Peyer's patch (tissue), 4 donors: ENCODE measurements at places on chromosomes 12 and 14.
A peak's percentile ranks its signal among the peaks of the same experiment; 100 is the strongest.

DNA sequence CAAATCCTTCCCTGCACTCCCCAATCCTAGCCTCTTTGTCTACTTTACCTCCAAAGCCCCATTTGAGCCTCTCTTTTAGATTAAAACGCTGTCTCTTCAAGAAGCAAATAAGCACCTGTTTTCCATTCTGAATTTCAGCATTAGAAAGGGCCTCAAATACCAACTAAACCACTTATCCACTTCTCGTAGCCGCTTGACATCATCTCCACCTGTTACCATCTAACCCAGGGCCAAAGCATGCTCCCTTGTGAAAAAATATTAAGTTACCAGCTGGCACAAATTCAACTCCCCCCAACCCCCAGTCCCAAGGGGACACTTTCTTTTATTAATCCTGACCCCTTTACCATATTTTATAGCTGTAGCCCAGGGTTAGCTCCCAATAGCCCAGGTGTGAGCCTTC, 43.1 kb downstream of the GPHB5 start:
- H3K4me3 ChIP-seq: no peak overlapping the region
- H3K27me3 ChIP-seq: no peaks in the 10 kb centered on the region
- no peaks in the 10 kb centered on the region for H3K36me3 ChIP-seq
- no peaks in the 10 kb centered on the region for H3K4me1 ChIP-seq

GRCh38 chr14:61150851-61151250, 130.3 kb downstream of the TMEM30B start:
- H3K4me1 ChIP-seq: no peaks in the 10 kb centered on the region
- no peak overlapping the region for H3K27ac ChIP-seq
- H3K36me3 ChIP-seq: no peaks in the 10 kb centered on the region
- no peaks in the 10 kb centered on the region for H3K27me3 ChIP-seq

DNA sequence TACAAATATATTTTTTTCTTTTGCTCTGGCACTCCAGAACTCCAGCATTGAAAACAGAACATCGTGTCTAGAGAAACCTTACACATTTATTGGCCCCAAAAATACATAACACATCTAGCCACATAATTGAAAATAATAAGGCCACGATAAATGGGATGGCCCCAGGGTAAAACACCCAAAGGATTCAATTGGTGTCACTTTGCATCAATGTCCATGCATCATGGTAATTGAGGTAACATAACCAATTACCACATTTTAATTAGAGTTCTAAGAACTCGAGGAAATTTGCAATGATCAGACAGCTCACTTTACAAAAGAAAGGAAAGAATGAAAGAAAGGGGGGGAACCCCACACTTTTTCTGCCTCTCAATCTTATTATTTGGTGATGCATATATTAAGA, 151.8 kb upstream of the NPAS3 start:
- H3K4me1 ChIP-seq: no peaks in the 10 kb centered on the region
- no peaks in the 10 kb centered on the region for H3K27me3 ChIP-seq
- no peaks in the 10 kb centered on the region for H3K36me3 ChIP-seq
- no peak overlapping the region for H3K27ac ChIP-seq

- H3K4me3 ChIP-seq: no peak overlapping the region
- no peaks in the 10 kb centered on the region for H3K4me1 ChIP-seq
- no peaks in the 10 kb centered on the region for H3K27me3 ChIP-seq
- no peaks in the 10 kb centered on the region for H3K36me3 ChIP-seq
- peak; percentile 51 for DNase-seq
Observed at GRCh38 chr12:553216-554000, 93.7 kb downstream of the B4GALNT3 start.

DNA sequence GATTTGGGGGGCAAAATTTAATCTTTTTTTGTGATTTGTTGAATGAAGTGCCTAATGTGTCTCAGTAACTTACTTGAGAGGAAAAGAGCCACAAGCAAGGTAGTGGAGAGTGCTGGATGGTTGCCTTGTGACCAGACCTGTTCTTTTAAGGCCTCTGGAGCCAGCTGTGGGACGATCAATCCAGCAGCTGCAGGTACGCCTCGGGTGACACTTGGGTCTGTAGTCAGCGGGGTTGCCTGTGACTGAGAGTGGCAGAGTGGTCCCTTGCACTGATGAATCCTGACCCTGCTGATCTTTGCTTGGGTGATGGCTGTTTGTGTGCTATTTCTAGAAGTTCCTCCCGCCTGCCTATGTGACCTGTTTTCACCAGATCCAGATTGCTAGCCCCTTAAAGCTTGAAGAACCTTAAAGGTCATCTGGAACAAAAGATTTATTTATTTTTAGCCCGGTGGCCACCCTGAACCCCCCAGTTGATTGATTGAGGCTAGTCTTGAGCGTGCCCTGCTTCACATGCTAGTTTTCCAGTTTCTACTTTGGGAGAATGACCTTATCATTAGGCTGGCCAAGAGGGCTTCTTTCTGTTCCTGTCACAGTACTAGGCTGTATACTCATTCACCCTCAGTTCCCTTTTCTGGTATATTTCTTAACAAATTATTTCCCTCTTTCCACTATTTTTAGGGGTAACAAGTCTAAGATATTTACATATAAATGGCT, 23.2 kb downstream of the PRKCH start:
- no peaks in the 10 kb centered on the region for H3K36me3 ChIP-seq
- peak overlapping the region; percentile 32 for H3K27ac ChIP-seq
- no peaks in the 10 kb centered on the region for H3K4me1 ChIP-seq
- DNase-seq: no peak

DNA sequence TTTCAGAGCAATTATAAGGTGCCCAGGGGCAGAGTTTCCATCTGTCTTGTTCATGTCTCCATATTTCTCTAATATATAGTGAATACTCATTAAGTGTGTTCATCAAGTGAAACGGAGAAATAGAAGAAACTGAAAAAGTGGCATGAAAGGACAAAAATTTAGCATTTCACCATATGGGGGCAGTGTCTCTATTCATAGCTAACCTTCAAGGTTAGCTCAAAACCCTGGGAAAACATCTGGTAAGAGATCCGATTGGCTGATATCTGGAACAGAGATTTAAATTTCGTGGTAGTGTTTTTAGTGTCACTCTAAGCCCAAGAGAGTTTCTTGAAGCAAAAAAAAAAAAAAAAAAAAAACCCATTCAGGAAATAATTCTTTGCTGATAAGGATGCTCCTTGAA, 367.5 kb downstream of the DAD1 start:
- H3K36me3 ChIP-seq: no peaks in the 10 kb centered on the region
- DNase-seq: no peak
- no peaks in the 10 kb centered on the region for H3K4me1 ChIP-seq
- H3K27me3 ChIP-seq: no peaks in the 10 kb centered on the region
- no peak overlapping the region for H3K27ac ChIP-seq

DNA sequence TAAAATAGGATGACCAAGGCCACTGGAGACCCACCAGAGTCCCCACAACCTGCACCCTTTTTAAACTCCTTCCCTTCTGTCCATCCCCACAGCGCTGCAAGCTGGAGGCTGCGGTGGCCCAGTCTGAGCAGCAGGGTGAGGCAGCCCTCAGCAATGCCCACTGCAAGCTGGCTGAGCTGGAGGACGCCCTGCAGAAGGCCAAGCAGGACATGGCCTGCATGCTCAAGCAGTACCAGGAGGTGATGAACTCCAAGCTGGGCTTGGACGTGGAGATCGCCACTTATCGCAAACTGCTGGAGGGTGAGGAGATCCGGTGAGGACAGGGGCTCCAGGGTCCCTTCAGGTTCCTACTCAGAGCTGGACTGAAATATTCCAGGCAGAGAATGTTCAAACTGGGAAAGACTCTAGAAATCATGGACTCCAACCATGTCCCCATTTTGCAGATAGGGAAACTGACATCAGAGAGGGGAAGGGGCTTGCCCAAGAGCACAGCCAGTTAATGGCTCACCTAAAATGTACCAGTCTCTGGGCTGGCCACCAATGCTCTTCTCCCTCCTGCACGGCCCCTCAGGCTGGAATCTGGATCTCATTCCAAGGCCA, 17.2 kb downstream of the KRT85 start:
- no peak for DNase-seq

GRCh38 chr12:6534945-6535696, 804 bp downstream of the GAPDH start:
- H3K27ac ChIP-seq: peak overlapping the region; percentile 97
- H3K27me3 ChIP-seq: no peaks in the 10 kb centered on the region
- H3K36me3 ChIP-seq: peaks cover 46% of the 10 kb centered on the region
- H3K4me1 ChIP-seq: peaks cover 4% of the 10 kb centered on the region
- H3K4me3 ChIP-seq: peak overlapping the region; percentile 96

DNA sequence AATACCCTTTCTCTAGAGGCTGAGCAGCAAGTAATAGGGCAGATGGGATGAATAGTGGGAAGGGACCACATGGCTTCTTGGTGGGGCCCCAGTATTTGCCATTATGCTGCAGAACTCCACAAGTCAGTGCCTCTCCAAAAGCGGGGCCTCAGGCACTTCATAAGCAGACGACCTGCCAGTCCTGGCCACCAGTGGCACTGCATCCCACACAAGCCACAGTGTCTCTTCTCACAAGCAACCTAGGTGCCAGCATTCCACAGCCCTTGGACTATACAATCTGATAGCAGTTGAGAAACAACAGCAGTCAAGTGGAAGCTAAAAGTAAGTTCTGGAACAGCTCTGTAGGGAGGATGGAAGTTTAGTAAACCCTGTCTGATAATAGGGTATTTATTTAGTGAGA, 4.2 kb upstream of the SLC8A3 start:
- H3K36me3 ChIP-seq: no peaks in the 10 kb centered on the region
- no peak overlapping the region for H3K27ac ChIP-seq
- H3K27me3 ChIP-seq: peaks cover 12% of the 10 kb centered on the region
- no peak for DNase-seq
- H3K4me3 ChIP-seq: no peak overlapping the region

DNA sequence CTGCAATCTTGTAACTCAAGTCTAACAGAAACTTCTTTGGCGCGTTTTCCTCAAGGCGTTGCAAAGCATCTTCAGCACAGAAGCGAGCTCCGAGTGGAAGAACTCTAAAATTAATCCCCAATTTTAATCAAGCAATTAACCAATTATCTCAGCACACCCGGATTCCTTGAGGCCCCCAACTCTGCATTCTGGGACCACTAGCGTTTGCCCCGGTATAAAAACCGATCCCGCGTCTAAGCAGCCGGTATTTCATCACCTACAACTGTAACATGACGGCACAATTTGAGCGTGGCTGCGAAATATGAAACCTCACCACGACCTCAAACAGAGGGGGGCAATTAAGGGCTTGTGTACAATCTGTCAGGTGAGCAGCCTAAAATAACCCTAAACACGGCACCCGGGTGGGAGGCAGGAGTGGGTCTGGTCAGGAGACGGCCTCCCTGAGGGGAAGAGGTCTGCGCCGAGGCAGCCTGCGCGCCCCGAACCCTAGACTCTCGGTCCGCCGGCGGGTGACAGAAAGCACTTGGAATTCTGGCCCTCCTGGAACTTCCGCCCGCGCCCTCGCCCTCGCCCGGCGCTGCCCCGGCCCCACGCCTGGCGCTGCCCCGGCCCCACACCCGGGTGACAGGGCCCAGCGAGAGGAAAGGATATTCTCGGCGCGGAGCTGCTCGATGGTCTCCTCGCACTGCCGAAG, 594 bp downstream of the ZCCHC8 start:
- peaks cover 23% of the 10 kb centered on the region for H3K4me1 ChIP-seq
- H3K27ac ChIP-seq: peak overlapping the region; percentile 95
- H3K27me3 ChIP-seq: no peaks in the 10 kb centered on the region
- peak overlapping the region; percentile 94 for H3K4me3 ChIP-seq
- peak; percentile 72 for DNase-seq
- peaks cover 38% of the 10 kb centered on the region for H3K36me3 ChIP-seq

DNA sequence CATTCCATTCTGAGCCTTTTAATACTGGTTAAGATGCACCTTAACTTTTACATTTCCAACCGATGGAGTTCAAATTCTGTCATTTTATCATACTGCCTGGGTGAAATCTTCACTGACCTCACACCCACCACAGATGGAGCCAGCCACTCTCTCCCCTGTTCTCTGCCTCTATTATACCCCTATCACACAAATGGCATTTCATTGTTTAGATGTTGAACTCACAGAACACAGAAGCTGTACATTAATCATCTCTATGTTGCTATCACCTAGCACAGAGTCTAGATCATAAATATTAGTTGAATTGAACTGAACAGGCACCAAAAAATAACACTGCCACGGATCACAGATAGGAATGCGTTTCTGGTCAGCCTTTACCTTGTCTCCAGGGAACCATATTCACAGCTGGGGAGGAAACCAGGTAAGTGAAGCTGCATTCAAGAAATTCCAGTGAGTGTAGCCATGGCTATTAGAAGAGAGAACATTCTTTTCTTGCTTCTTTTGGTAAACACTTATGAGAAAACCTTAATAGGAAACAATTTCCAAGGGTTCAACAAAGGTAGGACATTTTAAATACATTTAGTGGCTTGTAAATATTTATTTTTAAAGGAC, 194.9 kb upstream of the RMST start:
- no peak overlapping the region for H3K4me3 ChIP-seq
- no peaks in the 10 kb centered on the region for H3K27me3 ChIP-seq
- no peak for DNase-seq
- no peaks in the 10 kb centered on the region for H3K36me3 ChIP-seq

- DNase-seq: no peak
- no peaks in the 10 kb centered on the region for H3K27me3 ChIP-seq
- H3K36me3 ChIP-seq: no peaks in the 10 kb centered on the region
- H3K4me3 ChIP-seq: no peak overlapping the region
Observed at GRCh38 chr12:14362352-14362751, 3.1 kb upstream of the ATF7IP start.

DNA sequence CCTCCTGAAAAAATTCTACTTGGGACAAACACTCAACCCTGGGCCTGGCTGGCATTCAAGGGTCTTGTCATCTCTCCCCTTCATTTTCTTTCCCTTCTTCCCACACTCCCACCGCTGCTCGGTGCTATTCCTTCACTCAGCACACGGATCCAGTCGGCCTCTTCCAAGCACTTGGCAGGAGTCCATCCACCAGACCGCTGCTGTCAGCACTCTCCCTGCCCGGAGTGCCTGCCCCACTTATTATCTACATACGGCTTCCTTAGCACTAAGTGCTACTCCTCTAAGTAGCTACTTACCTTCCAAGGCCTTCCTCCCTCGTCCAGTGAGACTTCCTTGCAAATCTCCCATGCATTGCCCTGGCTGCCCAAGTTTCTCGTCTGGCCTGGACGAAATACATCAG, 29.8 kb downstream of the CALM1 start:
- no peaks in the 10 kb centered on the region for H3K27me3 ChIP-seq
- H3K27ac ChIP-seq: no peak overlapping the region
- H3K36me3 ChIP-seq: no peaks in the 10 kb centered on the region
- no peak overlapping the region for H3K4me3 ChIP-seq

DNA sequence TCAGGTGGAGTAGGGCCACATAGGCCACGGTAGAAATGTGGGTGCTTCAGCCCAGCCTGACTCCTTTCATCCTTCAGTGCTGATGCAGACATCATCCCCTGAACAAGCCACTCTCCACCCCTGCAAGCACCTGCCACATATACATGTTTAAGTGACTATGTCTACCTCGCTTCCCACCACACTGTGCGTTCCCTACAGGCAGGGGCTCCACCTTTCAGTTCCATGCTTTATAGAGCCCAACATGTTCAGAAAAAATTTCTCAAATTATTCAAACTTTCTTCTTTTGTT, 11.6 kb downstream of the SLC7A7 start:
- H3K4me1 ChIP-seq: no peaks in the 10 kb centered on the region
- no peaks in the 10 kb centered on the region for H3K27me3 ChIP-seq
- DNase-seq: no peak
- H3K36me3 ChIP-seq: no peaks in the 10 kb centered on the region
- no peak overlapping the region for H3K4me3 ChIP-seq

GRCh38 chr12:72330301-72330700, 58.1 kb downstream of the TRHDE start:
- no peaks in the 10 kb centered on the region for H3K4me1 ChIP-seq
- DNase-seq: no peak
- no peaks in the 10 kb centered on the region for H3K27me3 ChIP-seq
- H3K4me3 ChIP-seq: no peak overlapping the region
